Esophagus squamous epithelium (tissue), 5 donors: ENCODE measurements at places on chromosomes 1 and 21. TPM values are rescaled to one million over a fixed set of nuclear protein-coding genes. Genes with fewer than 3 reads are reported as not detected.
A peak's percentile ranks its signal among the peaks of the same experiment; 100 is the strongest.

The OR6K3 gene
- total RNA-seq: not detected

The GPR37L1 gene
- total RNA-seq: not detected

The C1orf174 gene
- total RNA-seq: 14.1 TPM

GRCh38 chr1:56868761-56869160 is 14.2 kb downstream of the C8A start:
- no peak for DNase-seq
- H3K4me1 ChIP-seq: no peaks in the 10 kb centered on the region
- no peaks in the 10 kb centered on the region for H3K27me3 ChIP-seq
- H3K36me3 ChIP-seq: no peaks in the 10 kb centered on the region
- no peak overlapping the region for H3K4me3 ChIP-seq

GRCh38 chr1:221241157-221241556 is 361.9 kb downstream of the HLX start:
- no peak for DNase-seq
- no peak overlapping the region for H3K4me3 ChIP-seq
- H3K4me1 ChIP-seq: no peaks in the 10 kb centered on the region
- H3K27me3 ChIP-seq: no peaks in the 10 kb centered on the region
- H3K27ac ChIP-seq: no peak overlapping the region
- no peaks in the 10 kb centered on the region for H3K36me3 ChIP-seq

DNA sequence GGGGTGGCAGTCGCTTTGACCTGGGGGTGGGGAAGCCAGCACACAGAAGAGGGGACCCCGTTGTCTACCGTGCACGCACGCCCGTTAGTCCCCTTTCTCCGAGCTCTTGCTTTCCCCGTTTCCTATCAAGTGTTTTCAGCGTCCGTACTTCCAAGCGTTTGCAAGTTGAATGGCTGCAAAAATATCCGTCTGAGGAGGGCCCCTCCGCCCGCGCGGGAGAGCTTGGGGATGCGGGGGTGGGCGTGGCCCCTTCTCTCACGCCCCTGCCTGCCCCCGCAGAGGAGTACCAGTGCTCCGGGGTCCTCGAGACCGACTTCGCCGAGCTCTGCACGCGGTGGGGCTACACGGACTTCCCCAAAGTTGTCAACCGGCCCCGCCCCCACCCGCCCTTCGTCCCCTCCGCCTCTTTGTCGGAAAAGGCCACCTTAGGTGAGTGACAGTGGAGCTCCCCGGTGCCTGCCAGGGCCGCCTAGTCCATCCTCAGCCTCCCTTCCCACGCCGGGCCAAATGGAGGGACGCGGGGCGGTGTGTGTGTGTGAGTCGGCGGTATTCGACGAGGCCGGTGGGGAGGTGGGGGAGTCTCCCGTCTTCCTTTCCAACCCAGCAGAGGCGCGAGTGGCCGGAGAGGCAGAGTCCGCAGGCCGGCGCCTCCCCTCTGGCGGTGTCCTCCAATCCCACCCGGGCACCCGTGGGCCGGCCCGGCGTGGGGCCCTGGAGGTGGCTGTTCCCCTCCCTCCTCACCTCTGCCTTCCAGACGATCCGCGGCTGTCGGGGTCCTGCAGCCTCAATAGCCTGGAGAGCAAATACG is 3.4 kb downstream of the LRRC71 start:
- peak overlapping the region; percentile 3 for H3K4me3 ChIP-seq
- H3K27ac ChIP-seq: no peak overlapping the region
- H3K27me3 ChIP-seq: peaks cover 12% of the 10 kb centered on the region
- no peaks in the 10 kb centered on the region for H3K36me3 ChIP-seq
- H3K4me1 ChIP-seq: peaks cover 37% of the 10 kb centered on the region

DNA sequence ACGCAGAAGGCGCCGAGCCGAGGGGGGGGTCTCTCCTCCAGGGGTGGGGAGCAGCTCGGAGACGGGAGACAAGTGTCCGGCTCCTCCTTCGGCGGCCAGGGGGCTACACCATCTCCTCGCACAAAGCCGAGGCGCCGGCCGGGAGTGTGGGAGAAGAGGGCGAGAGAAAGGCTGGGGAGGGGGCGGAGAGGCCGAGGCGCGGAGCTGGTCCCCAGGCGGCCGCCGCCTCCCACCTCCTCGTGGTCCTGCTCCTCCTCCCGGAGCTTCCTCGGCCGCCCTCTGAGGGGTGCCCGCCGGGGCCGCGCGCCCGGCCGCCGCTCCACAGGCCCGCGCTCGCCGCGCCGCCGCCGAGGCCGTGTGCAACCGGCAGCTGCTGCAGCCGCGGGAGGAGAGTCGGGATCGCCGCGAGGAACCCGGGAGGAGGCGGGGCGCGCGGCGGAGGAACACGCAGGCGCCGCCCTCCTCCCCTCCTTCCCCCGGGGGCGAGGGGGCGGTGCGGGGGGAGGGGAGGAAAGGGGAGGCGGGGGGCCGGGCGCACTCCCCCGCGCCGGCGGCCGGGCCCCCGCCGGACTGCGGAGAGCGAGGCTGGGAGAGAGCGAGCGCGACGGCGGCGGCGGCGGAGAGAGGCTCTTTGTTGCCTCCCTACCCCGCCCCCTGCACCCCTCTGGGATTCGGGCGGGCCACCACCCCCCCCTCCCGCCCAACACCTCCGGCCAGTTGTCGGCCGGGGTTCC is at the start of gene ENAH:
ENAH (minus strand) TSS at position 395 of the 734 bp plus-strand sequence. CDS start 433 bp downstream, outside the sequence.
- H3K4me1 ChIP-seq: peaks cover 20% of the 10 kb centered on the region
- peak within 1 kb of the TSS; percentile 93 for H3K4me3 ChIP-seq
- H3K27ac ChIP-seq: peak within 1 kb of the TSS; percentile 99
- DNase-seq: no peak

DNA sequence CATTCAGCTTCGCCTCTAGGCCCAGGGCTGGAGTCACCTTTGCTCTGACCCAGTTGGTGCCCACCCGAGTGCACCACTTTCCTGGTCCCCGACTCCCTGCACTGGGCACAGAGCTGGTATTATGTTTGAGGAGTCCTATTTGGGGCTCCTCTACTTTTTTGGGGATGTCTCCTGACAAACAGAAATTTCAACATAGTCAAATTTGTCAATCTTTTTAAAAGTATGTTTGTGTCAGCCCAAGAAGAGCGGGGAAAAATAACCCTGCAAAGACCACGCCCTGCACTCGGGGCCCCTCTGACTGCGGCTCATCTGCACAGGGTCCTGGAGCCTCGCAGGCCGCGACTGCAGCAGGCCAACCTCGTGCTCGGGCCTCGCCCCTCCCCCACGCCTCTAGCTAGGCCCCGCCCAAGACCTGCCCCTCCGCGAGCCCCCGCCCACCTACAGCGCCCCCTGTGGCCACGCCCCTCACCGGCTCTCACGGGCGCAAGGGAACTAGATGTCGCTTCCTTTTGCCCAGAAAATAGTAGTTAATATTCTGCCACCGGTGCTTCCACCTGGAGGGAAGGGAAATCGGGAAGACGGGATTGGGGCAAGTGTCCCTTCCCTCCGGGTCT is 11.4 kb downstream of the FAM229A start:
- no peaks in the 10 kb centered on the region for H3K36me3 ChIP-seq
- H3K4me3 ChIP-seq: peak overlapping the region; percentile 68
- no peaks in the 10 kb centered on the region for H3K27me3 ChIP-seq
- H3K27ac ChIP-seq: peak overlapping the region; percentile 90

DNA sequence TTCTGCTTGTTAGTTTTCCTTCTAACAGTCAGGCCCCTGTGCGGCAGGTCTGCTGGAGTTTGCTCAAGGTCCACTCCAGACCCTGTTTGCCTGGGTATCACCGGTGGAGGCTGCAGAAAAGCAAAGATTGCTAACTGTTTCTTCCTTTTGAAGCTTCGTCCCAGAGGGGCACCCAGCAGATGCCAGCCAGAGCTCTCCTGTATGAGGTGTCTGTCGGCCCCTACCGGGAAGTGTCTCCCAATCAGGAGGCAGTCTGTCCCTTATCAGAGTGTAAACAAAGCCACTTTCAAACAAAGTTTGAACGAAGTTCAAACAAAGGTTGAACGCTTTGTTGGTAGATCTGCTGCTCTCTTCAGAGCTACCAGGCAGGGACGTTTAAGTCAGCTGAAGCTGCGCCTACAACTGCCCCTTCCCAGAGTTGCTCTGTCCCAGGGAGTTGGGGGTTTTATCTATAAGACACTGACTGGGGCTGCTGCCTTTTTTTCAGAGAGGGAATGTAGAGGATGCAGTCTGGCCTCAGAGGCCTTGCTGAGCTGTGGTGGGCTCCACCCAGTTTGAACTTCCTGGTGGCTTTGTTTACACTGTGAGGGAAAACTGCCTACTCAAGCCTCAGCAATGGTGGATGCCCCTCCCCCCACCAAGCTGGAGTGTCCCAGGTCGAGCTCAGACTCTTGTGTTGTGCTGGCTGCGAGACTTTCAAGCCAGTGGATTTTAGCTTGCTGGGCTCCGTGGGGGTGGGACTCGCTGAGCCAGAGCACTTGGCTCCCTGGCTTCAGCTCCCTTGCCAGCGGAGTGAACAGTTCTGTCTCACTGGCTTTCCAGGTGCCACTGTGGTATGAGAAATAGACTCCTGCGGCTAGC is 401.8 kb downstream of the SRGAP2C start:
- H3K4me1 ChIP-seq: no peaks in the 10 kb centered on the region
- H3K4me3 ChIP-seq: no peak overlapping the region
- DNase-seq: no peak
- no peaks in the 10 kb centered on the region for H3K36me3 ChIP-seq
- H3K27me3 ChIP-seq: no peaks in the 10 kb centered on the region

DNA sequence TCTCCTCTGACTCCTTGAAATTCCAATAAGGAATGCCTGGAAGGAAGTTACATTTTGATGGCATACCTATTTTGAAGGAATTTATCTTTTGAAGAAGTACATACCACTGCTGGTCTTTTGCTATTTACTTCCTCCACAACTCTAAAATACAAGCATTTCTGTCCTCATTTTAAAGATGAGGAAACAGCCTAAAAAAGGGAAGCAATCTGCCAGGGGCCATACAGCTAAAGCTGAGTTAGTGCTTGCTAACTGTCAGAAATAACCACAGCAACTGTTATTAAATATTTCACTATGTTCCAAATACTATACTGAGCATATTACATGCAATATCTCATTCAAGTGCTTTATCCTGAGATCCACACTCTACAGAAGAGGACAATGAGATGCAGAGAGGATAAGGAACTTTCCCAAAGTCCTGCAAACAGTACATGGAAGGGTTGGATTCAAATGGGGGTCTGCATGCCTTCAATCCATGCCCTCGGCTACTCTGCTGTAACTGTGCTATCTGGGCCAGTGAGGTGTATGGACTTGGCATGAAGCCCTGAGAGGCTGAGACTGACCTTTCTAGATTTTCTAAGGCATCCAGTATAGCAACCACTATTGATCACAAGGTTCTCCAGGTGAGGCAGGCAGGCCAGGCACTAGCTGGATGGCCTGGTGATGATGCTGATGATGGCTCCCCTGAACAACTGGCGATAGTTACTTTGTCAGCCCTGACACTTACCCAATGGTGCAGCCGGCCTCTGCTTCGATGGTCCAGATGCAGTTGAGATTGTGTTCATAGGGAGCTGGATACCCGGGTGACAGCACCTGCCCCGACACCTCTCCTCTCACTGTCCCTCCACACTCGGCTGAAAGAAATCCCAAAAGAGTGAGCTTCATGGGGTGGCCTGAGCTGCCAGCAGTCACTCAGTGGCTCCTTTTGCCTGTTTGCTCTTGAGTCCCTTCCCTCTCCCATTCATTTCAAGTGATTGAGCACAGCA is 171.4 kb upstream of the HMGB4 start:
- H3K27me3 ChIP-seq: peaks cover 28% of the 10 kb centered on the region
- DNase-seq: no peak
- no peaks in the 10 kb centered on the region for H3K36me3 ChIP-seq
- H3K4me1 ChIP-seq: no peaks in the 10 kb centered on the region
- H3K4me3 ChIP-seq: no peak overlapping the region

- no peaks in the 10 kb centered on the region for H3K27me3 ChIP-seq
- no peaks in the 10 kb centered on the region for H3K36me3 ChIP-seq
- no peak for DNase-seq
- H3K27ac ChIP-seq: no peak overlapping the region
- no peaks in the 10 kb centered on the region for H3K4me1 ChIP-seq
- H3K4me3 ChIP-seq: no peak overlapping the region
Measured at GRCh38 chr1:221944247-221944870, 202.5 kb upstream of the DUSP10 start.

DNA sequence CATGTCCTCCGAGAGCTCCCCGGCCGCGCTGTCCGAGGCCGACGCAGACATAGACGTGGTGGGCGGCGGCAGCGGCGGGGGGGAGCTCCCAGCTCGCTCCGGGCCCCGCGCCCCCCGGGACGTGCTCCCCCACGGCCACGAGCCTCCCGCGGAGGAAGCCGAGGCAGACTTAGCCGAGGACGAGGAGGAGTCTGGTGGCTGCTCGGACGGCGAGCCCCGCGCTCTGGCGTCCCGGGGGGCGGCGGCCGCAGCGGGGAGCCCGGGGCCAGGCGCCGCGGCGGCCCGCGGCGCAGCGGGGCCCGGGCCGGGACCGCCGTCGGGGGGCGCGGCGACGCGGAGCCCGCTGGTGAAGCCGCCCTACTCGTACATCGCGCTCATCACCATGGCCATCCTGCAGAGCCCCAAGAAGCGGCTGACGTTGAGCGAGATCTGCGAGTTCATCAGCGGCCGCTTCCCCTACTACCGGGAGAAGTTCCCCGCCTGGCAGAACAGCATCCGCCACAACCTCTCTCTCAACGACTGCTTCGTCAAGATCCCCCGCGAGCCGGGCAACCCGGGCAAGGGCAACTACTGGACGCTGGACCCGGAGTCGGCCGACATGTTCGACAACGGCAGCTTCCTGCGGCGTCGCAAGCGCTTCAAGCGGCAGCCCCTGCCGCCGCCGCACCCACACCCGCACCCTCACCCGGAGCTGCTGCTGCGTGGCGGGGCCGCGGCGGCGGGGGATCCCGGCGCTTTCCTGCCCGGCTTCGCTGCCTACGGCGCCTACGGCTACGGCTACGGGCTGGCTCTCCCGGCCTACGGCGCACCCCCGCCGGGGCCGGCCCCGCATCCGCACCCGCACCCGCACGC is 547 bp downstream of the FOXD2 start:
- peaks cover 29% of the 10 kb centered on the region for H3K4me1 ChIP-seq
- H3K27me3 ChIP-seq: peaks cover 100% of the 10 kb centered on the region
- peak overlapping the region; percentile 80 for H3K27ac ChIP-seq
- peak overlapping the region; percentile 56 for H3K4me3 ChIP-seq
- H3K36me3 ChIP-seq: no peaks in the 10 kb centered on the region

DNA sequence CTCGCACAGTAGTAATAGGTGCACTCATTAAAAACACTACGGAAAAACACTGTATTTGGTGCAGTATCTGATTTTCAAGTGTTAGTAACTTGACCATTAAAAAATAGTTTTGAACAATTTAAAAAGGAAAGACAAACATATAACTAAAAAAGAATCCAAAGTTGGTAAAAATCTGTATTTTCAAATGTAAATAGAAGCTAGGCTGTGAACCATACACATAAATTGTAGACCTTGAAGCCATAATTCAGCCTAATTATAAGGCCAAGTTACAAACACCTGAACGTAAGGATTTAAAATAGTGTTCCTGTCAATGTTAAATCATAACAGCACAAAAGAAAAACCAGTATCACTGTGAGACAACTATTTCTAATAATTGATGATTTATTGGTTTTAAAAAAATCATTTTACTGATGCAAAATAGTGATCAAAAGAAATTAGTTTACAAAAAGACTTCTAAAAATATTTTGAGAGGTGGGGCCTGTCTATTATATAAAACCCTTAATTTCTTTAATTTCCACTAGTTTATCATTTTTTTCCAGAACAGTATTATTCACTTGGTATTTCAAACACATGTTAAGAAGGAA is 4.5 kb downstream of the IRF2BP2 start:
- H3K4me1 ChIP-seq: peaks cover 30% of the 10 kb centered on the region
- no peaks in the 10 kb centered on the region for H3K27me3 ChIP-seq
- no peak for DNase-seq
- H3K27ac ChIP-seq: peak overlapping the region; percentile 100
- peak overlapping the region; percentile 90 for H3K4me3 ChIP-seq
- peaks cover 6% of the 10 kb centered on the region for H3K36me3 ChIP-seq

- peaks cover 13% of the 10 kb centered on the region for H3K4me1 ChIP-seq
- no peak for DNase-seq
Measured at GRCh38 chr1:28640766-28641165, 2.1 kb downstream of the TAF12 start.
